Airway epithelial cell (primary cell): ENCODE measurements at places on chromosomes 16 and 17. TPM values are rescaled to one million over a fixed set of nuclear protein-coding genes. Genes with fewer than 3 reads are reported as not detected.

The MT1H gene
- not detected in 2 replicates for total RNA-seq

The DOC2B gene
- 0.09 and 0.35 TPM in 2 replicates for total RNA-seq

The DUSP14 gene
- 41.1 and 49.0 TPM in 2 replicates for total RNA-seq

The TAOK2 gene
- 37.1 and 37.2 TPM in 2 replicates for total RNA-seq

The SOCS3 gene
- total RNA-seq, result 9.7 and 12.7 TPM in 2 replicates

The ALOX15 gene
- not detected in 2 replicates for total RNA-seq

The DRC7 gene
- total RNA-seq, result not detected in 2 replicates

The ABCC6 gene
- total RNA-seq, result not detected in 2 replicates

The INCA1 gene
- total RNA-seq, result 0.42 TPM in 1 of 2 replicates, not detected in the other

The C1QL1 gene
- total RNA-seq, result 0.42 and 0.71 TPM in 2 replicates

The SMIM36 gene
- not detected in 2 replicates for total RNA-seq

The PPL gene
- total RNA-seq, result 222 and 252 TPM in 2 replicates

The KCNAB3 gene
- total RNA-seq, result 0.21 and 0.33 TPM in 2 replicates

The ABCC11 gene
- 0.19 and 0.21 TPM in 2 replicates for total RNA-seq

The SAMD14 gene
- 0.21 TPM in 1 of 2 replicates, not detected in the other for total RNA-seq

The GRIN2C gene
- not detected in 2 replicates for total RNA-seq

The ICAM2 gene
- total RNA-seq, result 0.21 TPM in 1 of 2 replicates, not detected in the other

The ATF7IP2 gene
- total RNA-seq, result 4.2 and 10.4 TPM in 2 replicates

The NFATC2IP gene
- 17.4 and 19.5 TPM in 2 replicates for total RNA-seq

The FOXC2 gene
- 0.19 and 2.0 TPM in 2 replicates for total RNA-seq

The MYLK3 gene
- total RNA-seq, result 0.28 TPM in 1 of 2 replicates, not detected in the other

The NETO2 gene
- total RNA-seq, result 32.8 and 44.2 TPM in 2 replicates

The SLC47A2 gene
- total RNA-seq, result 0.63 and 2.6 TPM in 2 replicates

The AANAT gene
- total RNA-seq, result not detected in 2 replicates

The SDR42E2 gene
- total RNA-seq, result not detected in 2 replicates

The PRSS22 gene
- 21.6 and 23.4 TPM in 2 replicates for total RNA-seq
